ENCODE measurements at places on chromosomes 5 and 9.

DNA sequence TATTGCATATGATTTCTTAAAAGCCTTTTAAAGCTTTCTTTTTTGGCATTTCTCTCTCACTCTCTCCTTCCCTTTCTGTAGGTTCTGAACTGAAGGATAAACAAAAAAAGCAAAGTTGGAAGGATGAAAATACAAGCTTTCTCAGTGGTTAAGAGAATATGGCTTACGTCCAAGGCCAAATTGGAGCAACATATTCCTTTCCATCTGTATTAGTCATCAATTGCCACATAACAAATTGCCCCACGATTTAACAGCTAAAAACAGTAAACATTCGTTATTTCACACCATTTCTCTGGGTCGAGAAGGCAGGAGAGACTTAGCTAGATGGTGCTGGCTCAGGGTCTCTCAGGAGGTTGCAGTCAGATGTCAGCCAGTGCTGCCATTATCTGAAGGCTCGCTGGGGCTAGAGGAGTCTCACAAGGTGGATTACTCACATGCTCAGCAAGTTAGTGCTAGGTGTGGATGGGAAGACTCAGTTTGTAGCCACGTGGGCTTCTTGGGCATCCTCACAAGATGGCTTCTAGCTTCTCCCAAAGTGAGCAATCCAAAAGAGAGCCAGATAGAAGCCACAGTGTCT lies 2.0 kb upstream of the ROR2 start:
- no peak for DNase-seq

DNA sequence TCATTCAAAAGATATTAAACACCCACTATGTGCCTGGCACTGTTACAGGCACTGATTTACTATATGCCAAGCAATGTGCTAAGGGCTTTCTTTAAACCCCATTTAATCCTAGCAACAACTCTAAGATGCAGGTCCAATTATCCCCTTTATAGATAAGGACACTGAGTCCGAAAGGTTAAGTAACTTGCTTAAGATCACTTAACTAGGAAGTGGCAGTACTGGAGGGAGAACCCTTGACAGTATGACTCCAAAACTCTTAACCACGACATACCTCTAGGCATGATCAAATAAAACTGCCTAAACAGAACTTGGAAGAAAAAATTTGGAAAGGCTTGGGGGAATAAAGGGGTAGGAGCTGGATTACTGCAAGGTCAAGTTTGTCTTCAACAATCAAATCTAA lies 1.7 kb downstream of the RAB14 start:
- DNase-seq = no peak

DNA sequence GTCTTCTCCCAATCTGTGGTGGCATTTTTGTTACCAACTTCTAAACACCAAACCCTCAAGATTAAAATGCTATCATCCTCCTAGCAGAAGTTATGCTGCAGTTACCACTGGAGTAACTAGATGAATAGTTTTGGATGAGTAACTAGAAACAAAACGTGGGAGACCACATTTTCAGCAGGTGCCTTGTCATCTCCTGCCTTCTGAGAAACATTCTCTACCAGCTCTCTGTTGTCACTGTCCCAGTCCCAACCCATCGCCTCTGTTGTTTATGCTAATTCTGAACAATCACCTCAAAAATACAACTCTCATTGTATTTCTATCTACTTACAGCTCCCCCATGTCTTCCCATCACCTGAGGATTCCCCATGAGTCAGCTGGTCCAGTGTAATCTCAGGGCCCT lies 652.5 kb upstream of the ADAMTS16 start:
- DNase-seq = no peak

DNA sequence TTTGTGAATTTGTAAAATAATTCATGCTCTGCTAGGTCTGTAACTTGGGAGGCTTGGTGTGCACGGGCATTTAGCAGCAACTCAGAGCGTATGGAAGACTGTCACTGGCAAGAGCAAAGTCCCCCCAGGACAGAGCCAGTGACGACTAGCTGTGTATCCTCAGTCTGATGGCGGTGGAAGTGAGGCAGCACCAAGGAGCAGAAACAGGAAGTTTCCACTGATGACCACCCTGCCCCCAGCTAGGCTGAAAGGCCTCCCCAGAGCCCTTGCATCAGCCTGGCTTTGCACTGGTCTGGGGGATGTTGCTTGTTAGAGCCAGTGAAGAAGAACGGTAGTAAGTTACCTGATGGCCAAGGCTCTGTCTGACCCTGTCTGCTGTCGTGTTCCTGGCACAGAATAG lies 66.8 kb upstream of the ABL1 start:
- no peak for DNase-seq

DNA sequence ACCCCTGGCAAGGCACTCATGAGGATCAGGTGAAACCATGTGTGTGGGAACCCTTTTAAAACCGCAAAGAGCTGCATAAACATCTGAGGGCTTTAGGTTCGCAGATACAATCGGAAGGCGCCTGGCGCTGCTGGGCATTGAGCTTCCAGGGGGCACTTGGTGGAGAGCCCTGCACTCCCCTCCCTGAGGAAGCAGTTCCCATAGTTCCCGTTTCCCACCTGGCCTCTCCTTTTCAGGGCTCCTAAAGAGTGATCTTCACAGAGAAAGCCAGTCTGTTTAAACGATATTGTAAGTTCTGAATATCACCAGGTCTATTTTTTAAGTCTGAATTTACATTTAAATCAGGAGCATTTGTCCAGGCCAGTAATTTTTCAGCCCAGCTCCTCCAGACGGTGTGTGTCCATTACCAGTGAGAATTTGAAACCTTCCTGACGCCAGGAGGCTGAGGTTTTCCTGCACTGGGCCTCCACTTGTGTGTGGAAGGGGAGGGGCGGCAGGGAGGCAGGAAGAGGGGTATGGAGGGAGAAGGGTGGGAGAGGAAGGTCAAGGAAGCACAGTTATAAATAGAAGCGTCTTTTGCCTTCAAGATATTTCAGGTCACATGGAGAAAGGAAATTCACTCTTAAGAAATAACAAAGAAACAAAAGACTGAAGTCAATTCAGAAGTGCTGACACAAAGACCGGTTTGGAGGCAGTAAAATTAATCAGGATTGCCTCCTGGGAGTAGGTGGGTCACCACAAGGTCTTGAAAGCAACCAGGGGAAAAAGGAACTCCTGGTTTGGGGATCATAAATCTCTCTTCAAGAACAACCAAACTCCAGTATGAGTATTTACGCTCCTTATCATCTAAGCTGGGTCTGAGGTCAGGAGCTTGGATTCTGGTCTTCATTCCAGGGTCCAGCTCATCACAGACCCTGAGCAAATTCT lies 14.3 kb upstream of the MGAT1 start:
- no peak for DNase-seq

- DNase-seq = no peak
These were observed 10.1 kb downstream of the TRIO start for GRCh38 chr5:14153071-14153864.

DNA sequence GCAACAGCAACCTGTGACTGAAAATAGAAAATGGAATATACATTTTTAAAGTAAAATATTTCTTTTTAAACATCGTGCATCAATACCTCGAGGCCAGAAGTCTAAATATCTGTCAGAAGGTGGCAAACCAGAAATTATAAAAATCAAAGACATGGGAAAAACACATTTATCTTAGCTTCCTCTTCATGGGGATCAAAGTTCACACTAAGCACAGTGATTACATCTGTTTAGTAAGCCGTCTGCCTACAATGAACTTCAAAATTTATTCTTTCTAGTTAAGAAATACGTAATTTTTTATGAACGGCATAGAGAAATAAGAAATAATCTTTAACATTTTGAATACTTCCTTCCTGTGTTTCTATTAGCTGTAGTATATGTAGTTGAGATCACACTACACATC lies 17.9 kb upstream of the SV2C start:
- DNase-seq = no peak

DNA sequence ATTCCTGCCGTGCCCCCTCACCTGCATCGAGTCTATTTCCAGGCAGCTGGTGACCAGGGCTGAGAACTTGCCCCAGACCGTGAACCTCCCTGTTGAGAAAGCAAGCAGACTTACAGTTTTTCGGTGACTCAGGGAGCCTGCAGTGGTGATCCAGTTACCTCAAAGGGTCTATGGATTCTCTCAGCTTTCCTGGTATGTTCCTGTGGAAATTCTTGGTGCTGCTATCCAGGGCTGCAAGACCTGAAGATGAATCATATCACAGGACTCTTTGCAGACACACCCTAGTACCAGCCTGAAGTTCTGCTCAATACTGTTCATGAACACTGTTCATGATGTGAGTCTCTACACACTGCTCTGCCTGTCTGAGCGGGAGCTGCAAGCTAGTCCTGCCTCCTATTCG lies 154.7 kb downstream of the WDR70 start:
- DNase-seq = no peak

DNA sequence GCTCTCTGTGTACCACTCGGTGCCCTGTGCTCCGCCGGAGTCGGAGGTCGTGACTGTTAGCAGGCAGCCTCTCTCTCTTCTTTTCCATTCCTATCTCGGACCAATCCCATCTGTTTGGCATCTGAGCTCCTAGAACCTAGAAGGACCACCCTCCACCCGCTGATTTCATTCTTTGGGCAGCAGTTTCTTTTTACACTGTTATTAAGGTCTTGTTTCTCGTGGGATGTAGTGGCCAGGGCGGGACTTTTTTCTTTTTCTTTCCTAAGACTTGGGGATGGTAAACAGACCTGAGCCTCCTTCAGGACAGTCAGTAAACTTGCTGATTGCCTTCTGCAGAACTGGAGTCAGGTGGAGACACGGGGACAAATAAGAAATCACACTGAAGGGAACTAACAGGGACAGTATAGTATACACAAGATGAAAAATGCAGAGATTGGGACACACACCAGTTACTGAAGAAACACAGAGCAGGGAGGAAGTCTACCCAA lies 500 bp downstream of the URM1 start:
- no peak for DNase-seq

GRCh38 chr5:141483902-141484301 lies 928 bp upstream of the PCDHGC4 start:
- DNase-seq = no peak

GRCh38 chr9:94912700-94913249 lies 186.3 kb downstream of the AOPEP start:
- DNase-seq = no peak

DNA sequence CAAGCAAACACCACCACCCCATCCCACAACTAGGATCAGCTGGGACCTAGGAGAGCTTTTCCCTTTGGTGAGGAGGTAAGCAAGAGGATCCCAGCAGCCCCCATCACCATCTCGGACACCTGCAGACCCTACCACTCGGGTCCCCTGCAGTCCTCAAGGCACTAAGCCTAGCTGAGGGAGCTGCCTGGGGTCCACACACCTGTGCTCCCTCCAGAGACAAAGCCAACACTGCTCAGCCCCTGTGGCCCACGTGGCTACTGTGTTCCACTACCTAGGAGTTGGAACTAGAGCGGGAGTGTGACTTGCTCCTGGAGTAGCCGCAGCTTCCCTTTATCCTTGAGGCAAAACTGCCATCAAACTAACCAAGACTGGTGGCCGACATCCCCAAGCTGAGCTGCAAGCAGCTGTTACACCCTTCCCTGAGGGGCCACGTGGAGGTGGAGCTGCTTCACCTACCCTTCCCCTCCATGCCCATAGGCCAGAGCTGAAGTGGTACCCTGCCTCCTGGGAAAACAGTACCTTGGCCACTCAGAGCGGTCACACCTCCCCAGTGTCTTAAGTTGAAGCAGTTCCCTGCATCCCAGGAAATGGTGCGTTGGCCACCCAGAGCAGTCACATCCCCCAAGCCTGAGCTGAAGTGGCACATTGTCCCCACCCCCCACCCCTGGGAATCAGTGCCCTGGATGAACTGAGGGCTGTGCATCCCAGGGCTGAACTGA lies 205.5 kb downstream of the CACNA1B start:
- DNase-seq = no peak

DNA sequence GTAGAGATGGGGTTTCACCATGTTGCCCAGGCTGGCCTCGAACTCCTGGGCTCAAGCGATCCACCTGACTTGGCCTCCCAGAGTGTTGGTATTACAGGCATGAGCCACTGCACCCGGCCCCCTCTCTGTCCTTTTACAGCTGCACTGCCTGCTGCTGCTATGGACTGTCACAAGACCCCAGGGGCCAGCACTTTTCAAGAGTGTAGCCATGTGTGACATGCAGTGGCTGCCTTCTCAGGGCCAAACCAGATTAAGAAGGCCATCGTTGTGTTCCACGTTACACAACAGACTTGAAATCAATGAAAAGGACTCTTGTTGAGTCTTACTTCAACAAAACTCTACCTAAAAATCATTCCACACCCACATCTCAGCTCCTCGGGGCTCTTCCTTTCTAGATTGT lies 78.9 kb upstream of the ICE1 start:
- DNase-seq = no peak

- DNase-seq = no peak
These were observed 99.1 kb downstream of the ENC1 start for GRCh38 chr5:74541381-74541781.

- DNase-seq = no peak
These were observed 530.9 kb upstream of the TYRP1 start for GRCh38 chr9:12162181-12162815.

GRCh38 chr5:89313804-89314588 lies 431.0 kb upstream of the MEF2C start:
- DNase-seq = no peak

DNA sequence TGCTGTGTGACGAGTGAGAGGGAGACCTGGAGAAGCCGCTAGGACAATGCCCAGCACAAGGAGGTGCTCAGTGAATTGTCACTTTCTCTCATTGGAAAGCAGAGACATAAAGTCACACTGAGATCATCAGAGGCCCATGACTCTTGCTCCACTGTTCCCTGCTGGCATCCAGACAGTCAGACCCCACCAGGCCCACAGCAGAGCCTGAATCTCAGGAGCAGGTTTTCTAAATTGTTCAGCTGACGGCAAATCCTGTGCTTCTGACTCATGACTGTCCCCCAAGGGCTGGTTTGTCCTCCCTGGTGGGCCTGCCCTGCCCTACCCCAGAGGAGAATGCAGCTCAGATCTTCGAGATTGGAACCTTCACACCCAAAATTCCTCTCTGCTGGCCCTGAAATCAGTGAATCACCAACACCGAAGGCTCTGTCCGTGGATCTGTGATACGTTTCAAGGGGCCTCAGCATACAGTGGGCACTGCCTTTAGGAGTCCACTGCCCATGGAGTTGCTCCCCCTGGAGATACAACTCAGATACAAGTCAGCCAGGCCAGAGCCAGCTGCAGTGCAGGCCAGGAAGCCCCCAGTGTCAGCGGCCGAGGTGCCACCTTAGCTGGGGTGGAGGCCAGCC lies 2.7 kb downstream of the PTGES start:
- DNase-seq = no peak

All from occipital lobe (tissue), 3 donors.